Psoas muscle (tissue), 8 donors: ENCODE measurements at places on chromosomes 4 and X. TPM values are rescaled to one million over a fixed set of nuclear protein-coding genes. Genes with fewer than 3 reads are reported as not detected.

The MAOA gene
- total RNA-seq = 40.0 TPM

The GPR34 gene
- total RNA-seq = 3.9 TPM

The MUC7 gene
- not detected for total RNA-seq

The CLCN4 gene
- total RNA-seq = 75.9 TPM

The RBM46 gene
- not detected for total RNA-seq

The STAG2 gene
- 46.0 TPM for total RNA-seq

The TRO gene
- total RNA-seq = 1.2 TPM

The INPP4B gene
- total RNA-seq = 8.3 TPM

The CT47B1 gene
- not detected for total RNA-seq

The CSN1S1 gene
- not detected for total RNA-seq

The CT45A1 gene
- total RNA-seq = not detected

The GUCY1A1 gene
- 6.8 TPM for total RNA-seq

The TRIM60 gene
- total RNA-seq = not detected

The NXF2B gene
- total RNA-seq = not detected

The CT83 gene
- total RNA-seq = not detected

The GPR143 gene
- total RNA-seq = not detected

The HOPX gene
- 4.0 TPM for total RNA-seq

The ADH1A gene
- 0.36 TPM for total RNA-seq

The CD99L2 gene
- total RNA-seq = 106 TPM

The CT55 gene
- total RNA-seq = not detected

The ADAM29 gene
- not detected for total RNA-seq

The PI4K2B gene
- total RNA-seq = 2.9 TPM

The PSAPL1 gene
- total RNA-seq = not detected

The TNIP3 gene
- total RNA-seq = not detected

The STBD1 gene
- total RNA-seq = 39.8 TPM

The TMEM128 gene
- 5.5 TPM for total RNA-seq

The QRFPR gene
- total RNA-seq = not detected

The SERPINA7 gene
- total RNA-seq = not detected

The TMEM165 gene
- 29.1 TPM for total RNA-seq

The TMEM47 gene
- total RNA-seq = 17.3 TPM

The POU4F2 gene
- not detected for total RNA-seq

The CPZ gene
- total RNA-seq = not detected

The MAGEC1 gene
- not detected for total RNA-seq

The AVPR2 gene
- 1.9 TPM for total RNA-seq

The STAP1 gene
- total RNA-seq = not detected

The PLP2 gene
- 17.8 TPM for total RNA-seq
